Pons (tissue), 1 donor: ENCODE measurements at places on chromosomes 6 and 20.

- DNase-seq = no peak
These were observed 95.5 kb downstream of the SNAP91 start for GRCh38 chr6:83613378-83613777.

GRCh38 chr20:18527836-18528235, 20.1 kb downstream of the SEC23B start:
- no peak for DNase-seq

DNA sequence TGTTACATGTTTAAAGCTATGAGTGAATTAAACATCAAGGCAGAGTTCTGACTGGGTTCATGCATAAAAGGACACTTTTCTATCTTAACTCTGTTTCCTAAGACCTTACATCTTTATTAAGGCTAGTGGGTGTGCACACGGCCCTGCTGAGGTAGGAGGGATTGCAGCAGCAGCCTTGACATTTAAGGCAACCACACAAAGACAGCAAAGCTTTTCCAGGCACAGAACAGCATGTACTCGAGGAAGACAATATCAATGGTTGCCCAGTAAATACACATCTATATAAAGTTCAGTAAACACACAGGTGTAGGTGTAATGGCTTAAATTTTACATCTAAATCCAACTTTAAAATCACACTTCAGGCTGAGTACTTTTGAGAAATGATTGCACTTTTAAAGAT, 79.8 kb upstream of the LOC128125822 start:
- DNase-seq = no peak

DNA sequence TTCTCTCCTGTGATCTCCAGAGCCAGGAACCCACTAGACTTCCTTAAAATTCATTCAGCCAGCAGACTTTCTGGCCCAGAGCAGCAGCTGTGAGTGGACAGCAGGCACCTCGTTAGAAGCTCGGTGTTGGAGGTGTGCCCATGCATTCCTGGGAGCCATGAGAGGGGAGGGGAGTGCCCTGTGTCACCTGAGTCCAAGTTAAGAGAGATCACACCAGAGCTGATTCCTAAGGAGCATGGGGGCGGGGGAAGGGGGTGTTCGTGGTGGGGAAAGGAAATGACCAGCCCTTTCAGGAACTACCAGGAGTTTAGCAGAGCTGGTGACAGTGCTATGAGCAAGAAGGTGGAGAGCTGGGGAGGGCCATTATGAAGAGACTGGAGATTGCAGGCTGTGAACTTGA, 46.9 kb downstream of the GFRA4 start:
- no peak for DNase-seq

GRCh38 chr20:53535878-53536277, 57.8 kb downstream of the ZNF217 start:
- no peak for DNase-seq

DNA sequence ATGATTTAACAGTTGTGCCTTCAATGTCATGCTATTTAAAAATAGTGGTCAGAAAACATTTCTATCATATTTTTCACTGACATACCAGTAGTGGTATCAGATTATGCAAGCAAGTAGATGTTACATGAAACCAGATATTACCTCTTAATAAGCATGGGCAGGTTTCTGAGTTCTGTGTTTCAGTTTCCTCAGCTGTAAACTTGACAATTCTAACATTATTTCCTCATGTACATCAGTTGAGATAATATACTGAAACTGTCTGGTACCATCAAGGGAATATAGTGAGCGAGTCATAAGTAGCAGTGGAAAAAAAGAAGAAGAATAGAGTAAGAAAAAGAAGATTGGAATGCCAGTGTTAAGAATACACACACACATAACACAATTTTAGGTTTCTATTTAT, 477.9 kb upstream of the MANEA start:
- DNase-seq = no peak

DNA sequence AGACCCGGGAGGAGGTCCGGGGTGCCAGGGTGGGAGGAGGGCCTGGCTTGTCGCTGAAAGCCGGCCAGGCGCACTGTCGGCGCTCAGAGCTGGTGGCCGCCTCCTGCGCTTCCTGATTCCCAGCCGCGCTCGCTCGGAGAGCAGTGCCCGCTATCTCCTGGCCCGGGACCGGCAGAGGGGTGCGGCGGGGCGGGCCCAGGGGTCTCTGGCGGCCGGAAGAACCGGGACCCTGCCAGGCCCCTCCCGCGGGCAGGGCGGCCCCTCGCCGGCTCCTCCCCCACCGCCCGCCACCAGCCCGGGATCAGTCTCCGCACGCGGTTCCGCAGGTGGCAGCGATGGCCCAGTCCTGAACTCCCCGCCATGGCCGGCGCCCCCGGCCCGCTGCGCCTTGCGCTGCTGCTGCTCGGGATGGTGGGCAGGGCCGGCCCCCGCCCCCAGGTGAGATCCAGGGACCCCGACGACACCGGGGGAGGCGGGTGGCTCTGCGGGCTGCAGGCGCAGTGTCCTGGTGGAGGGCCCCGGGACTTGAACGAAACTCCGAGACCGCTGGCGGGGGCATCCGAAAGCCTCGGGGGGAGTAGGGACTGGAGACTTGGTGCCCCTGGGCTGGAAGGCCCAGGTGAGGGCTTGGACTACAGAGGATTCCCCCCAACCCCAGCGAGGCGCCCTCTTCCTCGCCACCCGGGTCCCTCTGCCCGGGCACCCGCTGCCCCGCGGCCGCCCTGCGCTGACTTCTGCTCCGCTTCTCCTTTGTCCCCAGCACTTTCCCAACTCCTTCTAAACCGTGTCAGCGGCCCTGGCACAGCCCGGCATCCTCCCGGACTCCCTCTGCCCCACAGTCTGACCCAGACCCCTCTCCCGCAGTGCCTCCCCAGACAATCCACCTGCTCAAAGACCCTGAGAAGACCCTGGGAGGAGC, at the start of gene GLP1R:
TSS of gene GLP1R (plus strand) at position 301 of the 919 bp plus-strand sequence. CDS start at position 361, 60 bp downstream.
- DNase-seq = no peak

- DNase-seq = no peak
These were observed 56.6 kb downstream of the MAFB start for GRCh38 chr20:40632346-40632976.
